Spinal cord (tissue), 10 donors: ENCODE measurements at places on chromosomes 3 and 15. TPM values are rescaled to one million over a fixed set of nuclear protein-coding genes. Genes with fewer than 3 reads are reported as not detected.

The CHCHD6 gene
- 68.0 TPM for polyA plus RNA-seq

The SCG3 gene
- 117 TPM for polyA plus RNA-seq

The UBA7 gene
- 26.4 TPM for polyA plus RNA-seq

The FAM107A gene
- 35.6 TPM for polyA plus RNA-seq

The CD200R1 gene
- polyA plus RNA-seq: 0.68 TPM

The GRM7 gene
- polyA plus RNA-seq: 29.9 TPM

The B3GALNT1 gene
- 83.1 TPM for polyA plus RNA-seq

The FBXO40 gene
- not detected for polyA plus RNA-seq

The MYZAP gene
- 3.0 TPM for polyA plus RNA-seq

The STXBP5L gene
- polyA plus RNA-seq: 5.3 TPM

The SLC15A2 gene
- polyA plus RNA-seq: 55.9 TPM

The ACOX2 gene
- 20.1 TPM for polyA plus RNA-seq
